ENCODE measurements at places on chromosomes 3 and 15. TPM values are rescaled to one million over a fixed set of nuclear protein-coding genes. Genes with fewer than 3 reads are reported as not detected.

Gene TMEM45A
- 27.9 TPM for total RNA-seq

GRCh38 chr3:157225001-157225400 is 65.1 kb upstream of the CCNL1 start:
- no peak for DNase-seq

DNA sequence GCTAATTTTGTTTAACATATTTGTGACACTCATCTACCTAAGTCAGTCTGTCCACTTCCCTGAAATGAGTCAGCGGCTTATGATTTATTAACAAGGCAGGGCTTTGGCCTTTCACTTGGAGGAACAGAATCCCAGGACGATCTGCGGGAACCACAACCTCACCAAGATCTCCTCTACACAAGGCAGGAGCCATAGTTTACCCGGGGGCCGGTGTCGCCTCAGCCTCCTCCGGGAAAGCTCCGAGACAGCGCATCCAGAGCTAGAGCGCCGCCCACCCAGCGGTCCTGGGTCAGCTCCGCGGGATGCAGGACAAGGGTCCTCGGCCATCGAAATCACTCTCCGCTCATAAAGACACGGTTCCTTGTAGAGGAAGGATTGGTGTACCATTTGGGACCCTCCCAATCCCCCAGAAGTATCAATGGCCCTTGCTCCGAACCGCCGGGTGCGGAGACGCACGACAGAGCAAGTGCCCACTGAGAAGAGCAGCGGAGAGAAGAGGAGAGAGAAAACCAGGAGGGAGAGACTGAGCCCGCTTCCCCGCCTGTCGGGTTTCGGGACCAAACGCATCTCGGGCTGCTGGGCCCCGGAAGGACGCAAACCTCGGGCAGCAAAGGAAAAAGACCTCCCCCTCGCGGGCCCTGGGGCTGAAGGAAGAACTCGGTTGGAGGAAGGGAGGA is 13.1 kb upstream of the ALCAM start:
- DNase-seq: no peak

GRCh38 chr3:25339225-25339624 is 88.8 kb upstream of the RARB start:
- DNase-seq: no peak
